ENCODE measurements at places on chromosomes 12 and 14.
A peak's percentile ranks its signal among the peaks of the same experiment; 100 is the strongest.

- no peak for DNase-seq
Observed at GRCh38 chr14:45972416-45972815, 679.2 kb downstream of the RPL10L start.

DNA sequence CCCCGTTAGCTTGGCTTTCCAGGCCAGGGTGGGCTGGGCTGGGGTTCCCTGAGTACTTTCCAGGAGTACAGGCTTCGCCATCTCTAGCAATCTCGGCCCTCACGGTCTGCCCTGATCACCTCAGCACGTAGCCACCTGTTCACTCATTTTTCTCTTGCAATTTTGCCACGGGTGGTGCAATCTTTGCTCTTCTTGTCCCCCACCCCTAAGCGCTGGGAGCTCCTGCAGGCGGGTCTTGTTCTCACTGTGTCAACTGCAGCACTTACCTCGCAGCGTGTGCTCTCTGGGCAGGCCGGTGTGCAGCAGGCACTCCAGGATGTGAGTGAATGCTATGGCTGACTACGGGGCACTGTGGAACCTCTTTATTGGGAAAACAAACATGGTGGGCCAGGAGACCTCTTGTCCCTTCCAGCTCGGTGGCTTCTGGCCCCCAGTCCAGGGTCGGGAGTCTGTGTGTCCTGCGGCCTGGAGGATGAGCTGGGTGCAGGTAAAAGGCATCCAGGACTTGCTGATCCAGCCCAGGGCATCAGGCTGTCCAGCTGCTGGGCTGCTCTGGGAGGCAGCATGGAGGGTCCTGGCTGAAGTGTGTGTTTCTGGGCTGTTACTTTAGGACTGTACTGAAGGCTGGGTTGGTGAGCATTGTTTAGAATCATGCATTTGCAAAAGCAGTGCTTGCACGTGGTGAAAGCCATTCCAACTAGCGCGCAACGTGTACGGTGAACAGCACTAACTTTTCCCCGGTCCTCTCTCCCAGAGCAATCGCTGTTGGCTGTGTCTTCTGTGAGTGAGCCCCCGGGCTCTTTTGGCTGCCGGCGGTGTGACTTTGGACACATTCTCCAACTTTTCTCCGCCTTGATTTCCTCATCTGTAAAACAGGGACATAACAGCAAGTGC, 1.5 kb upstream of the ULK1 start:
- no peak for DNase-seq

- DNase-seq: no peak
Observed at GRCh38 chr12:13566292-13566691, 369.8 kb downstream of the EMP1 start.

DNA sequence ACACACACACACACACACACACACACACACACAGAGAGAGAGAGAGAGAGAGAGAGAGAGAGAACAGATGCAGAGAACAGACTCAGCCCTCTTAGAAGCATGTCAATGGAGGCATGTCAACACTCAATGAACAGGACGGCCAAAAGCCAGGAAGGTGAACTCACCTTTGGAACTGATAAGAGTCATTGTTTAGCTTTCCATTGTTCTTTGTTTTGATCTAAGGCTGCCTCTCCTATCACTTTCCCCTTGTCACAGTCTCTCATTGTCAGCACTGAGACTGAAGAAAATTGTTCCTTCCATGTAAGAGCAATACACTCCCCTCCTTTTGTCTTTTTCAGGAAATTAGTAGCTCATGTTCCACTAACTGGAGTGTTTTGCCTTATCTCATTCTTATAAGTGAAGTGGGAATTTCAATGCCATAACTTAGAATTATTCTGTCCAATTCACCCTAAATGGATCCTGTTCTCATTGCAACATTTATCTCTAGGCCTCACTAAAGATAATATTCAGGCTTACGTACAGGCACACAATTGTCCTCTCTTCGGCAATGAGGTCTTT, 218.0 kb downstream of the DUSP6 start:
- DNase-seq: no peak

GRCh38 chr14:106872611-106873446, 1346.4 kb downstream of the TMEM121 start:
- DNase-seq: peak; percentile 81

DNA sequence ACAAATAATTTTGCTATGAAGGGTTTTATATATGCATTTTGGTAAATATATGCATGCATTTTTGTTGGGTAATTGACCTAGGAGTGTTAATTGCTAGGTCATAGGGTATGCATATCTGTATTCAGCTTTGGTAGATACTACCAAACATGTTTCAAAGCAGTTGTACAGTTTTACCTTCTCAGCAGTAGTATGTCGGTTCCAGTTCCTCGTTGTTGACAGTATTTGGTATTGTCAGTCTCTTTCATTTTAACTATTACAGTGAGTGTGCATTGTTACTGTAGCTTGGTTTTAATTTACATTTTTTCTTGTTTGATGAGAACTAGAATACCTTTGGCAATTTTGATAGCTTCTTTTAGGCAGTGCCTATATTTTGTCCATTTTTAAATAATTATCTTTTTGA, 98.9 kb downstream of the ARID2 start:
- DNase-seq: no peak

DNA sequence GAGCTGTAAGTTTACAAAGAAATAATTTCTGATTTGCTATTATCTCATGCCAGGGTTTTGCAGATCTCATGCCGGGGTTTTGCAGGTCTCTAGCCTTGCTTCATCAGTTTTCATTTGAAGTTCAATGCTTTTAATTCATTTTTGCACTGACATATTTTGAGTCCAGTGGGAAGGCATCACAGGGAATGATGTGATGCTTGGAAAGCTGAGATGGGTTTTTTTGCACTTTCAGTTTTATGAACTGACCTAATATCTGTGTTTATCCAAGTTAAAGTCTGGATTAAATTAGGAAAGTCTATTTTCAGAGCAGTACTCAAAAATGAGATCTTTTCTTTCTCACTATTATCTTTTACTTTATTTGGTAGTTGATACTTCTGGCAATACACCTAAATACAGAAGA, 23.6 kb upstream of the REP15 start:
- DNase-seq: no peak

DNA sequence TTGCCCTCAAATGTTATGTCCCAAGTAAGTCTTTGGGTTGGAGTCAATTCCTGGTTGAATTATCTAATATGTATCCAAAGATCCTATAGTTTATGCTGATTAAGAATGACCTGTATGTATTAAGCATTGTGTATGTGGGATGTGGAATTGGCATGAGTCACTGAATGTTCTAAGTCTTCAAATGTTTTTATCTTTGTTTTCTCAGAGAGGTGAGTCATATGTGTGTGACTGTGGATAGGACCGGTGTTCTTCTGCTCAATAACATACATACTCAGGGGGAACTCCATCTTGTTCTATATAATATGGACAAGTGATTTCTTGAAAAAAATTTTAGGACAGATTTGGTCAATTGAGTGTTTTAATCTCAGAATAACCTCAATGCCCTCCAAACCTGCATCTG, 57.9 kb downstream of the NAV3 start:
- no peak for DNase-seq

- no peak for DNase-seq
Observed at GRCh38 chr12:46205294-46205693, 63.5 kb downstream of the SLC38A1 start.

DNA sequence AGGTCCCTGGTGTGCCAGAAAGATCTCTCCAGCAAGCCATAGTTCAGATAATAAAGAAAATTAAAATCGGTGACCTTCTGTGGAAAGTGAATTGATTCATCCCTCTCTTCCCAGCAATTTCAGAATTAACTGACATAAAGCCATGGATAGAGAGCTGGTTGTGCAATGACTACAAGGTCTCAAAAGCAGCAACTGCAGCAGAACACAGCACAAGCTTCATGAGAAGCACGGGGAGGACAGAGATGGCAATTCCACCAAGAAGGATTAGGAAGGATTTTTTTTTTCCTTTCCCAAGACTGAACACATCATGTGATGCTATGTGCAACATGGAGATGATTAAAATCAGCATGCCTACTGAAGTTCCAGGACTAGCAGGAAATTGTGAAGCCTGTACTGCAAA, 154.9 kb upstream of the PLEKHG7 start:
- DNase-seq: no peak

- no peak for DNase-seq
Observed at GRCh38 chr14:61841145-61841544, 78.9 kb downstream of the SNAPC1 start.

DNA sequence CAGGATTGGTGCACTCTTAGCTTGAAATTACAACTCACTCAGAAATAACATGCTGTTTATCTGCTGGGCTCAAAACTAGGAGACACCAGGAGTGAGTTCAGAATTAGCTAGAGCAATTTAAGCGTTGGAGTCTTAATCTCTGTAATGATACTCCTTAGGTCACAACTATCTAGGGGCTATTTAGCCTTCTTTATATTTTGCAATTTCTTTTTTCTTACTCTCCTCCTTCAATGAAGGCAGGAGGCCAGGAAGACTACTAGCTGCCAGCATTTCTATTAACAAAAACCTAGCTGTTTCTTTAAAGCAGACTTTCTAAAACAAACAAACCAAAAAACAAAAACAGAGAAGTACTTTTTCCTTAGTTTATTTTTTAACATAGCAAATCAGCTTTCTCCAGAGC, 226.2 kb downstream of the TRHDE start:
- DNase-seq: no peak

- DNase-seq: no peak
Observed at GRCh38 chr12:117188961-117189724, 1.1 kb downstream of the FBXO21 start.

GRCh38 chr14:89368490-89369477, 48.2 kb downstream of the FOXN3 start:
- no peak for DNase-seq

- DNase-seq: no peak
Observed at GRCh38 chr14:38490273-38490672, 234.4 kb upstream of the CLEC14A start.

DNA sequence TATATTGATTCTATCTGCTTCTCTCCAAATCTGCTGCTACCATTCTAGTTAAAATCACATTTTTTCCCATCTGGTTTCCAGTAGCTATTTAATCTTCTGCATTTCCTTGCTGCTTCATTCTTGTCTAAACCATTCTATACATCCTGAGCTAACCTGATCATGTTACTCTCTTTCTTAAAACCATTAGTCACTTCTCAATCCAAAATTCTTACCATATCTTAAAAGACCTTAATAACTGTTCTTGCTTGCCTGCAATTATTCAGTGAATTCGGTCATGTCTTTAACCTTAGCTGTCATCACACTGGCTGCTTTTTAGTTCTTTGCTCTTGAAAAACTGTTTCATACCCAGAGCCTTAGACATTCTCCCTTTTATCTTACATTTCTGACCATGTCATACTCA, 56.4 kb upstream of the PZP start:
- DNase-seq: no peak

GRCh38 chr12:59710964-59711363, 115.1 kb downstream of the SLC16A7 start:
- DNase-seq: no peak

DNA sequence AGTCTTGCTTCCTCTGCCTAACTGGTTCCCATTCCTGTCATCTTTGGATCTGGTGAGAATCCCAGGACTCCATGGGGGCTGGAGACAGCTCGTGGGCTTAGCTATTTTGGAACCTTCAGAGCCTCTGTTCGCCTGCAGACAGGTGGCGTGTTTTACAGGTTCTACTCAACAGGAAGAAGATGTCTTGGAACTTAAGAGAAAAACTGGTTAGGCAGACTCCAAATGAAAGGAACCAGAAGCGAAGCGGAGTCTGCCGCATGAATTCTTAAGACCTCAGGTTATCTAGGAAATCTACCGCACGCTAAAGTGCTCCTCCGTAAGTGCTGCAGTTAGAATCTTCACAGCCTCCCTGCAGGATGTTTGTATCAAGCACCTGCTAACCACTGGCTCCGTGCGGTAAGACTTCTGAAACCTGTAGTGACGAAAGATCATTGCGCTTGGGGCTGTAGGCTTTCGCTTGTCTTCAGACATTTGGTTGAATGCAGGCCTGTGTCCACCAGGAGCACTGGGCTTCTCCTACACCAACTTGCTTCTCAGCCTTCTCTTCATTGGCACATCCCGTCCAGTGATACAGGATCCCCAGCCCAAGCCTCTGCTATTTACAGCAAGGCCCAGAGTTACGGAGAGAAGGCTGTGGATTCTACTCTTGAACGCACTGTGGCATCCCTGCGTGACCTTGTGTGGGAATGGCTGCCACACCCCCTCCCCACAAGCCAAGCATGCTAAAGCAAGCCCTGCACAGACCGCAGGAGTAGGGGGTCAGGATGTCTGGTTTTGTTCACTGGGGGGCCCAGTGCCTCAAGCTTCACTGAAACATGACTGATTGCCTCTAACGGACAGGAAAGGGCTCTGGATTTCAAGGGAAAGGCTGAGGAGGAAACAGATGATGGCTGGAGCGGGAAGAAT, 35.0 kb downstream of the ACADS start:
- no peak for DNase-seq

- no peak for DNase-seq
Observed at GRCh38 chr14:105411017-105411941, 8.3 kb upstream of the MTA1 start.

DNA sequence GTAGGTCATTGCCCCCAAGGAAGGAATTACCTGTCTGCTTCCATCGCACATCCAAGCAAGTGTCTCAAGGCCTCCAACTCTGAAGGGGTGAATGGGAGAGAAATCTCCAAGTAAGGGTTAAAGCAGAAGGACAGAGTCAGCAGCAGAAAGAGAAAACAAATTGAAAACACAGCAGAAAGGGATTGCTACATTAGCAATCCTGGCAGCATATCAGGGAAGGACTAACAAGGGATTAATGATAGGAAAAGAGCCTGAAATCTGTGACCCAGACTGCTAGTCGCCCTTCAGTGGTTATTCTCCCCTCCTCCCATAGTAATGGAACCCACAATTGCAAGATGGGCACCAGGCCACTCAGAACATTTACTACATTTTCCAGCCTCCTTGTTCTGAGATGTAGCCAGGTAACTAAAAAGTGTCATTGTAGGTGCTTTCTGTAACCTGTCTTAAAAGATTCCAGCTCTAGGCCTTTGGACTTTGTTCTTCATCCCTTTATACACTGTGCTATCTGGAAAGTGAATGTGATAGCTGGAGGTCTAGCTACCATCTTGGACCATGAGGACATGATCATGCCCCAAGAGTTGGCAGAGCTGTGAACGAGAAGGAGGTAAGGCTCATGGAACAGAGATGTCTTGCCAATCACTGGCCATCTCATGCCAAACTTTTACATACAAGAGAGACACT, 36.0 kb downstream of the MAP3K9 start:
- DNase-seq: no peak

GRCh38 chr12:79444089-79444488, 246.7 kb downstream of the PAWR start:
- DNase-seq: no peak

- DNase-seq: no peak
Observed at GRCh38 chr12:41212625-41213024, 24.5 kb downstream of the PDZRN4 start.

GRCh38 chr12:76548222-76548837, 11.2 kb downstream of the OSBPL8 start:
- no peak for DNase-seq

All from stimulated activated CD4-positive, alpha-beta T cell treated with anti-CD3 and anti-CD28 coated beads, Interleukin-15, amount 100 ng/mL, for 48 hours (primary cell).